ENCODE measurements at places on chromosomes 2 and 18.

DNA sequence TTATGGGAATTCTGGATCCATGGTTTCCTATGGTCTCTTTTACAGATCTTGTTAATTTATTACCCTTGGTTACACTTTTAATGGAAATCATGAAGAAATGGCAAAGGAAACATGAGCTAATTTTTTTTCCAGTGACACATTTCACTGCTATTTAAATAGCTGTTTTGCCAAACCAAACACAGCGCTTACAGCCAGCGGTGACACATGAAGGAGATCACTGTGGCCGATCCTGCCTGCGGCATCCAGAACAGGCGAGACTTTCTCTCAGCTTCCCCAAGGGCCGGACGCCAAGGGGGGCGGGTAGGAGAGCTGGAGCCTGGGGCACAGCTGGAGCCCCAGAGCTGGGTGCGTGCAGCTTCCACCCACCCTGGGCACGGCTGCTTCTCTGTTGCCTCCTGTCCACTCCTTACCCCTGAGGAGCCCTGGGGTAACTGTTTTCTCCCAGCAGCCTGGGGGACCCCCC lies 81.4 kb upstream of the PKDCC start:
- DNase-seq, result no peak

- DNase-seq, result no peak
These were observed 196.4 kb downstream of the HRH4 start for GRCh38 chr18:24656551-24657443.

DNA sequence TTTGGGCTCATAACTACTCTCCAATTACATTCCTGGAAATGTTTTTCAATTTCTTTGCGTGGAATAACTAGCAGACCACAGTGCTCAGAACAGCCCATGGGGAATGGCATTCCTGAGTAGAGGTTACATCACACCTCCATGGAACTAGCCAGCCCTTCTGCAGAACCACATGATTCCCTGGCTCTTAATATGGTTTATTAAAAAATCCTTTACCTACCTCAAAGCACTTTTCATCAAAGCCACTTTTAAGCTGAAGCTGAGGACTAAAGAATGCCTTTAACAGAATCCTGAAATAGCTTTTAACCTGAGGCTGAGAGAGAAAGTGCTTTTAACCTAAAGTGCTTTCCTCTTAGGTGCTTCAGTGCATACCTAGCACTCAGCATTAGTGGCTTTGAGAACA lies 376.3 kb downstream of the ARHGAP15 start:
- DNase-seq, result no peak

- no peak for DNase-seq
These were observed 148.8 kb downstream of the INO80D start for GRCh38 chr2:205937211-205937610.

DNA sequence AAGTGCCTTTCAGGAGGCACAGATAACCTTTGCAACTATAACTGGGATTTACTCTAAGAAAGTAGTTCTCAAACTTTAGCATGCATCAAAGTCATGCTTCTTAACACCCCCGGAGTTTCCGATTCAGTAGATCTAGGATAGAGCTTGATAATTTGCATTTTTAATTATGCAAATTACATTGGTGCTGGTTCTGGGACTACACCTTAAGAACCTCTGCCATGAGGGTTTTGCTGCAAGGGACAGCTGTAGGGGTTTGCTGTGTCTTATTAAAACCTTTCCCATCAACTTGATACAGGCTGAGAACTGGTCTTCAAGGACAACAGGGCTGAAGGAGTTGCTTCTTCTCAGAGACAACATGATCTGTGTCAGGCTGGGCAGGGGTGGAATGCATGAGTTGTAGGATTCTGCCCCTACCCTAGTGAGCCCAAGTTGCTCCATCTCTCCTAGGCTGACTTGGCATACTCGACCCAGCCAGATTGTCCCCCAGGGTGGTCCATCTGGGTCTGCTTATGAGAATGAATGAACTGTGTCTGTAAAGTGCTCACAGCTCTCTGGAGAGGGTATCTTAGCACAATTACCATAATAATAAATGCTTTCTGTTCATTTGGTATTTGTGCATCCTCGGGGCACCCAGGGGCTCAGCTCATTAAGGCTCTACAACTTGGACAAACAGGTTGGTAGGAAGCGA lies 232.7 kb downstream of the CLIP4 start:
- DNase-seq, result no peak

DNA sequence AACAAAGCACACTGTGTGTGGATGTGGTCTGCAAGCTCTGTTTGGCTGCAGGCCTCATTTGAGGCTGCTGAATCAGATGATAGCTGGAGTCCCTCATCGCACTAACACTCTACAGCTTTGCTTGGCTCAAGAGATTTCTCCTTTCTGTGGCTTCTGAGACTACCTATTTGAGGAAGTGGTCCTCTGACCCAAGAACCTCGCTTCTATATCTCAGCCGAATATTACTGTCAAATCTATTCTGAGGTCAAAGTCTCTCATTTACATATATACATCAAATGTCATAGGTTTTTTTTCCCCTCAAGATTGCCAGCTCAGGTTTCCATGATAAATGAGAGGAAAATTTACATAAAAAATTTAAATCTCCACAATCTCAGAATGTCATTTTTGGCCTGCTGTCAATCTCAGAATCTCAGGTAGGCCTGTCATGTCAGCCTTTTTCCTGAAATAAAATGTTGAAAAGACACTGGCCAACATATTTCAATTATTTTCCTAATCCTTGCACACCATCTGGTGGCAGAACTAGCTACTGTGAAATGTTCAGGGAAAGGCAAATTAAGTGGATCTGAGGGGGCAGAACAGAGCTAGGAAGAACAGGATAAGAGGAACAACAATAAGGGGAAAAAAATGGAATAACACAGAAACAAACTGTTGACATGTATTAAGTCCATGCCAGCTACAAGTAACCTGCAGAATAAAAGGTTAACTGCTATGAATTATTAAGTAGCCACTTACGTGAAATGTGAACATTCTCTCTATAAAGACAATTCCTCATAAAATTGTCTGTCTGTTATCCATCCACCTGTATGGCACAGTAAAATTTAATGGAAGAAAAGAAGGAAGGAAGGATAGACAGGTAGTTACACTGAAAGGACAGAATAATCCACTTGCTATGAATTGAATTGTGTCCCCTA lies 39.3 kb downstream of the AP1S3 start:
- DNase-seq, result no peak

GRCh38 chr18:79442508-79443221 lies 46.9 kb downstream of the NFATC1 start:
- DNase-seq, result no peak

DNA sequence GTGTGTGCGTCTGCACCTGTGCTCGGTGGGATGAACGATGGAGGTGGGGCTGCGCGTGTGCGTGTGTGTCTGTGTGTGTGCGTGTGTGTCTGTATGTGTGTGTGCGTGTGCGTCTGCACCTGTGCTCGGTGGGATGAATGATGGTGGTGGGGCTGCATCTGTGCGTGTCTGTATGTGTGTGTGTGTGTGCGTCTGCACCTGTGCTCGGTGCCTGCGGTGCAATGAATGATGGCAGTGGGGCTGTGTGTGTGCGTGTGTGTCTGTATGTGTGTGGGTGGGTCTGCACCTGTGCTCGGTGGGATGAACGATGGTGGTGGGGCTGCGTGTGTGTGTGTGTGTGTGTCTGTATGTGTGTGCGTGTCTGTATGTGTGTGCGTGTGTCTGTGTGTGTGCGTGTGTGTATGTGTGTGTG lies 48.5 kb upstream of the CTDP1 start:
- DNase-seq, result no peak

GRCh38 chr2:1862608-1863280 lies 118.4 kb upstream of the PXDN start:
- no peak for DNase-seq

- no peak for DNase-seq
These were observed 107.7 kb downstream of the HNMT start for GRCh38 chr2:138071720-138072719.

- no peak for DNase-seq
These were observed 1060.8 kb downstream of the CNTNAP5 start for GRCh38 chr2:125085904-125086303.

DNA sequence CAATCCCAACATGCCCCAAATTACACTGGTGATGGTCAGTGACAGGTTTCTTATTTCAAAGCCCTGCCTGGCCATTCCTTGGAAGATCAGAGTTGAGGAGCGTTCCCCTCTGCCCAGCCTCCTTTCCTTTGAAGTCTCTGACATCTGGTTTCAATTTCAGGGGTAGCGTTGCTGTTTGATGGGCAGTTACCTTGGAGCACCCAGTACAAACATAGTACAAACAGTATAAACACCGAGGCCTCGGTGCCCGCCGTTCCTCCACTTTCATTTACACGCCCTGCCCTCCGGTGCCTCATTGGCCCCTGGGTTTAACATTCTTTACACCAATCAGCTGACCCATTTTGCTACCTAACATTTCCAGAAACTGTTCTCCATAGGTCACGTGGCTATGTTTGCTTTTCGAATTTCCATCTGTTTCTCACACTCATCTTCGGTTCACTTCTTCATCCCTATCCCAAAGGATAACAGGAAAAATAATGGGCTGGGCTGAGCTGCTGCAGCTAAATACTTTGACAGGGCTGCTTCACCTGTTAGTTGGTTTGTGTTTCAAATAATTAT lies 65.6 kb downstream of the NRP2 start:
- DNase-seq, result no peak

- no peak for DNase-seq
These were observed 111.6 kb downstream of the AGAP1 start for GRCh38 chr2:235605312-235606003.

GRCh38 chr2:200847269-200847668 lies 17.2 kb downstream of the CLK1 start:
- no peak for DNase-seq

GRCh38 chr18:78622251-78622906 lies 357.2 kb upstream of the SALL3 start:
- no peak for DNase-seq
